ENCODE measurements at places on chromosomes 12 and 14. TPM values are rescaled to one million over a fixed set of nuclear protein-coding genes. Genes with fewer than 3 reads are reported as not detected.

Gene TTC9
- 2.4 TPM for total RNA-seq

Gene IL22
- not detected for total RNA-seq

Gene PHC1
- total RNA-seq: 9.9 TPM

Gene VWF
- total RNA-seq: 0.10 TPM

Gene CLEC6A
- not detected for total RNA-seq

Gene VRTN
- total RNA-seq: not detected

Gene DIO2
- total RNA-seq: 6.5 TPM

Gene PZP
- total RNA-seq: not detected

Gene RASSF9
- 0.67 TPM for total RNA-seq

Gene AKAP6
- 0.51 TPM for total RNA-seq

Gene GLIPR1L1
- not detected for total RNA-seq

Gene RNU6-8
- total RNA-seq: not detected

Gene FIGNL2
- 0.30 TPM for total RNA-seq

Gene NPFF
- total RNA-seq: not detected

Gene KRT79
- 0.05 TPM for total RNA-seq

Gene COX6A1
- 842 TPM for total RNA-seq

Gene FAM186B
- total RNA-seq: 0.15 TPM

Gene CD27
- not detected for total RNA-seq

Gene BCL2L14
- not detected for total RNA-seq

Gene OTX2
- not detected for total RNA-seq

Gene PPP1R1A
- 0.18 TPM for total RNA-seq

Gene SCAF11
- total RNA-seq: 46.5 TPM

Gene CABP1
- 0.22 TPM for total RNA-seq

Gene KRT81
- 4,015 TPM for total RNA-seq

Gene AHNAK2
- 238 TPM for total RNA-seq

Gene CFAP251
- 1.3 TPM for total RNA-seq

Gene JAG2
- total RNA-seq: 30.8 TPM

Gene LRTM2
- 0.07 TPM for total RNA-seq

Gene ABHD12B
- not detected for total RNA-seq

Gene SMCO2
- total RNA-seq: 0.10 TPM

Gene FGF23
- not detected for total RNA-seq

Gene GARIN6
- not detected for total RNA-seq

Gene ART4
- 0.09 TPM for total RNA-seq

Gene PRICKLE1
- 0.85 TPM for total RNA-seq

Gene PIWIL1
- 0.03 TPM for total RNA-seq

Gene COX8C
- total RNA-seq: not detected

Gene BIN2
- 0.07 TPM for total RNA-seq

Gene UBE2N
- 217 TPM for total RNA-seq

Gene KRT83
- 6.5 TPM for total RNA-seq

Gene RPL36AL
- total RNA-seq: 497 TPM

Gene RD3L
- total RNA-seq: not detected

Gene BAG5
- total RNA-seq: 24.1 TPM

Gene HOXC12
- not detected for total RNA-seq

Gene CAPZA3
- total RNA-seq: not detected

Gene HOXC5
- total RNA-seq: 0.85 TPM

Gene SLC7A8
- total RNA-seq: 0.72 TPM

Gene METTL3
- total RNA-seq: 47.8 TPM

Gene NID2
- 26.3 TPM for total RNA-seq

Measured in A549 treated with CORT108297 at 1 μM for 4 hours (cell line).